ENCODE measurements at places on chromosomes 5 and 9.

- DNase-seq = no peak
These were observed 126.1 kb upstream of the RASA1 start for GRCh38 chr5:87141544-87141943.

DNA sequence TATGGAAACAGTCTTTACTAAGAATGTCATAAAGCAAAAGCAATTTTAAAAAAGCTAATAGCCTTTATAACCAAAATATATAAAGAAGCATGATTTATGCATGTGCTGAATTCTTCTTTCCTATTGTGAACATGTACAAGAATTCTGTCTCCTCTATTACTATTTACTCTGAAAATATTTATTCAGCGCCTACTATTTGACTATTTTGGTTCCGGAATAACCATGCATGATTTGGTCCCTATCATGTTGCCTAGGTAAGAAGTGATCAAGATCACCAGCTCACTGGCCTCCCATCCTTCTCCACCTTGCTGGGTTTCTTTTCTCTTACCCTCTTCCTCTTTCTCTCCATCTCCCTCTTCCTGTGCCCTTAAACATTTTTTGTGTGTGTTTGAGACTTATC is 443.8 kb downstream of the SH3GL2 start:
- no peak for DNase-seq

GRCh38 chr5:172412724-172413286 is 41.5 kb downstream of the SH3PXD2B start:
- DNase-seq = no peak

DNA sequence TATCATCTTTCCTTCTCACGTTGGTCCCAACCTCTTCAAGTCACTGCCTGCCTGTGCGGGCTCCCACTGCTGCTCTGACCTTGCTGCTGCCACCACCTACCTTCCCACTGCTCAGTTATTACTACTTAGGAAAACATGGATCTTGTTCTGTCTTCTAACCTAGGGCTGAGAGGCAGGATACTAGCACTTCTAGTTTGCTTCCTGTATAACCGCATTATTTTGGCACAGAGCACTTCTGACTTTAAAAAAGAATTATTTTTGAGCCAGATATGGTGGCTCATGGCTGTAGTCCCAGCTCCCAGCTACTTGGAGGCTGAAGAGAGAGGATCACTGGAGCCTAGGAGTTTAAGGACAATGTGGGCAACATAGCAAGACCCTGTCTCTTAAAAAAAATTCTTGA is 135.4 kb upstream of the GNA14 start:
- no peak for DNase-seq

GRCh38 chr9:127981559-127982121 is 851 bp upstream of the EEIG1 start:
- peak; percentile 57 for DNase-seq

DNA sequence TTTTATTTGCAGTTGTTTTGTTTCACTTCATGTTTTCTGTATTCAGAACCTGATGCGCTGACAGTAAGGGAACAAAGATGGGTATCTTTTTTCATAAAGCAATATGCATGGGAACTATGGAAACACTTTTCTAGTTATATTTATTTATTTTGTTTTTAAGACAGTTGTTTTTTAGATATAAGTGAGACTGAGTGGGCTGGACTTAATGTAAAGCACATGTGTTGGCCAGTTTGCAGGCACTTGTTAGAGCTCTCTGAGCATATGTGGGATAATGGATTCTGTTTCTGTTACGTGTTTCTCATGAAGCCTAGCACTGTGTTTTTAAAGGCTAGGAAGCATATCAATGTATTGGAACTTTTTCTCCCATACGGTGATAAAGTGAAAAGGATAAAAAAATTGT is 164.1 kb downstream of the PRR16 start:
- no peak for DNase-seq

DNA sequence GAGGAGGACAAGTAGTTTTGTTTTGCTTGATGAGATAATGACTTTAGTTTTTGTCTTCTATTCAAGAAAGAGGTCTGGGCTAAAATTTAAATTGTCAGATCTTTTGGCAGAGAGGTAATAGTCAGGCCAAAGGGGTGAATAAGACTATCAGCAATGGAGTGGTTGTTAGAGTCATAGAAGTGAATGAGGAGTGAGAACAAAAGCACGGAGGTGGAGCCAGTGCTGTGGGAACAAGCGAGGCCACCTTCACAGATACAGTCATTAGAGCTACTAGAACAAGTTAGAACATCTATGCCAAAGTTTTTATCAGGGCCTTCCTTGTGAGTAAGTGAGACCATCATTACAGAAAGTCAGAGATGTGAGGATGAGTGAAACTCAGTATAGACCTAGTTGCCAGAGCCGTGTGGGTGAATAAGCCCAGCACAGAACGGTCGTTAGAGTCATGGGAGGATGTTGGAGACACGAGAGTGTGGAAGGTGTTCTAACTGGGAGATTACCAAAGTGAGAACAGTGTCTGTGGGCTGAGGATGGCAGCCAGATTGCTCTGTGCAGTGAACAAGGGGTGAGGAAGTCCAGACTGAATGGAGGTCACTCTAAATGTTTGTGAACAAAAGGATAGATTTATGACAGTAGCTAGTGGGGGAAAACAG is 135.1 kb downstream of the RPS23 start:
- no peak for DNase-seq

GRCh38 chr9:35798658-35799374 is 7.4 kb downstream of the NPR2 start:
- peak; percentile 96 for DNase-seq

DNA sequence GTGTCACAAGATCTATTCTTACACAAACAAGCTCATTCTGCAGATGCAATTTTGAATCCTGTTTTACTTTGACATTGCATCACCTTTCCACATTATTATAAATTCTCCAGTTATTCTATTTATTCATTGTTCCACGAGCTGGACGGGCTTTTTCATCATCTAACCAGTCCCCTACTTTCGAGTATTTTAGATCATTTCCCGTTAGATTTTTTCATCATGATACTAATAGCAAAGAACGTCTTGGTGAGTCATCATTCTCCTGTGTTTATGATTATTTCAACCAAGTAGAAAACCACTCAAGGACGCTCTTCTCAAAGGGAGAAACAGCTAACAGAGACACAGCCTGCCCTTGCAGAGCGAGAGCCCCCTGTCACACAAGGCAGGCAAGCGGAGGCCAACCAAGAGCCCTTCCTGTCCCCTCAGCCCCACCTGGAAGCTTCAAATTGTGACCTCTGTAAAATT is 15.1 kb downstream of the BBLN start:
- DNase-seq = no peak

DNA sequence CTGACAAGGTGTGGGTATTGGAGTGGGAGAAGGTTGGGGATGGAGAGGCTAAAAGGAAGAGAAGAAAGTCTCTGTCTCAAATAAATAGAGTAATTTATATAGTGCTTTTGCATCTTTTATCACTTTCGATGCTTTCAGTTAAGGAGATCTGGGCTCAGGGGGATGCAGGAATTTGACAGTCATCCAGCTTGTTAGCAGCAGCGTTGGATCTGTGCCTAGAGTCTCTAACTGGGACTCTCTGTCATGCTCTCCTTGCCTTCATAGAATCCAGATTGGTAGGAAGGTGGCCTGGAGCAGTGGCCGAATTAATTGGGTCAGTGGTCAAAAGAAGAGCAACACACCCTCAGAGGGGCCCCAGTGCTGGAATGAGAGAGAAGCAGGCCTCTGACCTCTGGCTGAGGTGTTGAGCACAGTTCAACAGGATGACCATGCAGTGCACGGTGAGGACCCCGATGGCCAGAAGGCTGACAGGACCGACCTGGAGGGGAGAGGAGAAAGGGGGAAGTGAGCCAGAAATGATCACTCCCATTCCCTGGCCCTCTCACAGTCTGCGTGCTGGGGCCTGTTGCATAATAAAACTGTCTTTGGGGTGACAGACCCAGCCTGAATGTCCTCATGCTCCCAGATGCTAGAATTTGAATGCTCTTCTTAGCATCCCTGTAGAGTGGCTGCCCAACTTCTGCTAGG is 7.6 kb downstream of the SLC36A3 start:
- no peak for DNase-seq

- no peak for DNase-seq
These were observed 37.9 kb downstream of the GEMIN5 start for GRCh38 chr5:154900066-154900465.

DNA sequence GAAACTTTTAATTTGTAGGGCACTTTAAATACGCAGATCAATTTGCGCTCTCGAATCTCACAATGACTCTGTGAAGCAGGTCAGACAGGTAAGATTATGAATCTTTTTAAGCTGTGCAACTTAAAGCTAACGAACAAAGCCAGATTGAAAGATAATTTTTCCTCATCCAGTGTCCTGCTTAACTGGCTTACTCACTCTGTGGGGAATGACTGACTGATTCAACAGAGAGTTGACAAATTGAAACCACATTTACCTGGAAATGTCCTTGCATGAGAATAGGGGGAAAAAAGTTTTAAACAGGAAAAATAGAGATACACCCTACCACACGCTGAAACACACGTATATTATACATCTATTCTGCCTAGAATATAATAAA is 187.9 kb downstream of the MAN2A1 start:
- no peak for DNase-seq

- no peak for DNase-seq
These were observed 38.5 kb upstream of the FCHO2 start for GRCh38 chr5:72917371-72917776.

DNA sequence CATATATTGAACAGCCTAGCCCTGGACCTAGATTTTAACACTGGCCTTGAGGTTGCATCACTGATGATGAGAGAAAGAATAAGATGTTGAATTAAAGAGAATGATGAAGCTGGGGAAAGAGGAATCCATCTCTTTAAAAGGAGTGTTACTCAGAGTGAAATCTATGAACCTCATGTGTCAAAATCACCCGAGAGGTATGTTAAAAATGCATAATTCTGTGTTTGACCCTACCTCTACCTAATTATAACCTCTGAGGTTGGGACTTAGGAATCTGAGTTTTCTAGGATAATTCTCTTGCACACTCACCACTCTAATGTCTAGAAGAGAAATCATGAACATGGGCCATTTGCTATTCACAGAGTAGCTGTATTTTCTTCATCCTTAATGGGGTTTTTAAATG is 479.4 kb downstream of the ENC1 start:
- no peak for DNase-seq

GRCh38 chr5:31754741-31755675 is 116.1 kb downstream of the PDZD2 start:
- no peak for DNase-seq

- DNase-seq = no peak
These were observed 141.8 kb downstream of the CRB2 start for GRCh38 chr9:123497830-123498229.

DNA sequence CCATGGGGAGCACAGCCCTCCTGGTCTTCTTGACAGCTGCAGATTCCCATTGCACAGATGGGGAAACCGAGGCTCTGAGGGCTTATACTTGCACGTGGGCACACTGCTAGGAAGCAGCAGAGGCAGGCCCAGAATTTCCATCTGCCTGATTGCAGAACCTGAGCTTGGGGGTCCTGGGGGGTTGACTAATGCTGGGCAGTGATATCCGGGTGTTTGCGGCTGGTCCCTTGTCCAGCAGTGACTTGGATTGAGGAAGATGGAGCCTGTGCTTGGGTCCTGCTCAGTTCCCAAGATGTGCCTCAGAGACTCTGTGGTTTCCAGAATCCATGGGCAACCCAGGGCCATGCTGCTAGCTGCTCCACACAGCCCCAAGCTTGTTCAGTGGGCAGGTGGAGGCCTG is 91.2 kb downstream of the PHF2 start:
- DNase-seq = no peak

DNA sequence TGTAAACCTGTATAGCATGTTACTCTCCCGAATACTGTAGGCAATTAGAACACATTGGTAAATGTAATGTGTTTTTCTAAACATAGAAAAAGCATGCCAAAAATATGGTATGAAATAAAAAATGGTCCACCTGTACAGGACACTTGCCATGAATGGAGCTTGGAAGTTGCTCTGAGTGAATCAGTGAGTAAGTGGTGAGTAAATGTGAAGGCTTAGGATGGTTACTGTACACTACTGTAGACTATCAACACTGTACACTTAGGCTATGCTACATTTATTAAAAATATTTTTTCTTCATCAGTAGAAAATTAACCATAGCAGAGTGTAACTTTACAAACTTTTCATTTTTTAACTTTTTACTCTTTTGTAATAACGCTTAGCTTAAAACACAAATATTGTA is 41.9 kb downstream of the INSYN2B start:
- no peak for DNase-seq

DNA sequence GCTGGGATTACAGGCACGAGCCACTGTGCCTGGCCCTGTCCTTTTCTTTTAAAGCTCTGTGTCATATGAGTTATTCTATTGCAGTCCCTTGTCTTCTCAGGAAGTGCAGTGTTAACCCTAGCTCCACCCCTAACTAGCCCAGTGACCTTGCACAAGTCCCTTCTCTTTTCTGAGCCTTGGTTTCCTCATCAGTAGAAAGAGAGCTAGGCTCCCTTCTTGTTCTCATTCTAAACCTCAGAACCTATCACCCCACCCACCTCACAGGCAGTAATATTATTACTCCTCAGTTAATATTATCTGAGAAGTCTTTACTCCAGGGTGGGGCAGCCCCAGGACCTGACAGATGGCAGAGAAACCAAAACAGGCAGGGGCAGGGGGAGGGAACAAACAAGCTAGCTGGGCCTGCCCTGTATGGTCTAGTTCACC is 7.2 kb downstream of the CYFIP2 start:
- no peak for DNase-seq

GRCh38 chr9:127598839-127599549 is 13.1 kb upstream of the STXBP1 start:
- peak; percentile 88 for DNase-seq

GRCh38 chr9:90340421-90340820 is 302.2 kb downstream of the DIRAS2 start:
- no peak for DNase-seq

GRCh38 chr5:75331095-75332090 is 5.6 kb upstream of the HMGCR start:
- DNase-seq = no peak

DNA sequence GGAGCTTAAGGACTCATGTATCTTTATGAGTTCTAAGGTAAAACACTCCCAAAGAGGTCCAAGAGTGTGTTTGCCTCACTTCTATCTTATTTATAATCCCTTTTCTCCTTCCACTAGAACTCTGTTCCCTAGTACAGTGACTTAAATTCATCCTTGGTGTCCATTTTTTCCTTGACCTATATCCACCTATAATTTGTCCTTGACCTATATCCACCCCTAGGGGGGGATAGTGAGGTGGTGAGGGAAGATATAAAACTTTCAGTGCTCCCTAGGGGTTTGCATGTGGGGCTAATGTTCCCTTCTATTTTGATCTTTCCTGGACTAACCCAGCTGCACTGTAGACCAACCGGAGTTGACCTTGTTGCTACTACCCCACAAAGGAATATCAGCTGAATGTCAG is 83.5 kb upstream of the GNAQ start:
- DNase-seq = no peak

GRCh38 chr9:84002344-84002743 is 21.7 kb downstream of the RMI1 start:
- DNase-seq = no peak

Measured in islet precursor cell (in vitro differentiated cells).